Diencephalon (tissue), 1 donor: ENCODE measurements at places on chromosomes 3 and 15. TPM values are rescaled to one million over a fixed set of nuclear protein-coding genes. Genes with fewer than 3 reads are reported as not detected.

CLEC3B gene
- total RNA-seq = 34.4 TPM

CHRD gene
- total RNA-seq = 6.0 TPM

PLS1 gene
- total RNA-seq = 4.6 TPM

GPR27 gene
- 42.0 TPM for total RNA-seq

CD86 gene
- total RNA-seq = 1.8 TPM

CCR2 gene
- 0.23 TPM for total RNA-seq

AADACL2 gene
- not detected for total RNA-seq

POC1A gene
- total RNA-seq = 5.1 TPM

CCDC33 gene
- 1.6 TPM for total RNA-seq
